ENCODE measurements at places on chromosomes 2 and 18.

DNA sequence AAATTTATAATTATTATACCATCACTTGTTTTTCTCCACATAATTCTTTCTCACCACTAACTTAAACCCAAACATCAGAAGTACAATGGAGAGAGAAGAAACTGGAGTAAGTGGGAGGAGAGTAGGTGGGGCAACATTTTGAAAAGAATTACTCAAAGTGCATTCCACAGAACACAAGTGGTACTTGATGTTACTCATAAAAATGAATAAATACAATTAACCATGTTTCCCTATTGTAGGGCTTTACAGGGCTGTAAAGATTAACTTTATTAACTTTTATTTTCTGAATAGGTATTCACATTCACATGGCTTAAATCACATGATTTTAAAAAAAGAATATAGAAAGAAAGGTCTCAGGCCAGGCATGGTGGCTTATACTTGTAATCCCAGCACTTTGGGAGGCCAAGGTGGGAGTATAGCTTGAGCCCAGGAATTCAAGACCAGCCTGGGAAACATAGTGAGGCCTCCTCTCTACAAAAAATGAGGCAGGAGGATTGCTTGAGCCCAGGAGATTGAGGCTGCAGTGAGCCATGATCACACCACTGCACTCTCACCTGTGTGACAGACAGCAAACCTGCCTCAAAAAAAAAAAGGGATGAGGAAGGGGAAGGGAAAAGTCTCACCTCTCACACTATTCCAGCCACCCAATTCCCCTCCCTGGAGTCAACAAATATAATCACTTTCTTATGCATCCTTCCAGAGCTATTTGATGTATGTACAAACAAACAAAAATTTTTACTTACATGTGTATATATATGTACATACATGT is 47.1 kb downstream of the KCNG3 start:
- no peak for DNase-seq

DNA sequence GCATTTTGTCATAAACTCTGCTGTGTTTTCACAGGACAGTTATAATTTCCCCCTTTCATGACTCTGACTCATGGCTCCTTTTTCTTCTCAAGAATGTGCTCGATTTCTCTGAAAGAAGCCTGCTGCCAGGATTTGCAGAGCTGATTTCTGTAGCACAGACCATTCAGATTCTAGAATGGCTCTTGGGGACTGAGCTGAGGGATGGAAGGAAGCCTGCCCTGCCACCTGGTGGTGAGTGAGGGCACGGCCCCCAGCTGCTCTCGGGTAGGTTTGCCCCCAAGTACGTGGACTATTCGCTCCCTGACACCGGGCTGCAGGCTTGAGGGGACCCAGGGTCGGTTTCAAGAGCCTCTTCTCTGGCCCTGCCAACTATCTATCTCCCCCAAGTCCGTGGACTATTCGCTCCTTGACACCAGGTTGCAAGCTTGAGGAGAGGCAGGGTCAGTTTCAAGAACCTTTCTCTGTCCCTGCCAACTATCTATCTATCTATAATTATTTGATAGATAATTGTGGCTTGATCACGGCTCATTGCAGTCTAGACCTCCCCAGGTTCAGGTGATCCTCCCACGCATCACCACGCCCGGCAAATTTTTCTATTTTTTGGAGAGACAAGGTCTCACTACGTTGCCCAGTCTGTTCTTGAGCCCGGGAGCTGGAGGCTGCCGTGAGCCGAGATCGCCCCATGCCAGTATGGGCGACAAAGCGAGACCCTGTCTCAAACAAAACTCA is 1.4 kb upstream of the SMYD5 start:
- DNase-seq, result peak; percentile 76

DNA sequence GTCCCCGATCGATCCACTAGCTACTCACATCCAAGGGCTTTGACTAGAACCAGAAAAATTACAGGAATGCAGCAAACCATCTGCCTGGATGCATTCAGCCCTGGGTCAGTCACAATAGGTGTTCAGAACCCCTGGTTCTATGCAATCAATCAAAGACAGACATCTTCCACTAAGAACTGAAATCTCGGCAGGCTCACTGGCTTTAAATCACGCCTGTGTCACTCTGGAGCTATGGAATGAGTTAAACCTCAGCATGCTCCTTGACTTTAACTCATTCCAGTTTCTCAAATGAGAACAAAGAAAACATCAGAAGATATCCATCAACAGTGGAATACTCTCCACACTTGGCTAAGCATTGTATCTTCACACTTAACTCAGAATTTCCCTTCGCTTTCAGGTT is 68.1 kb upstream of the SPTBN1 start:
- no peak for DNase-seq

- DNase-seq, result no peak
Observed at GRCh38 chr2:74559912-74560311, 5.4 kb downstream of the DOK1 start.

DNA sequence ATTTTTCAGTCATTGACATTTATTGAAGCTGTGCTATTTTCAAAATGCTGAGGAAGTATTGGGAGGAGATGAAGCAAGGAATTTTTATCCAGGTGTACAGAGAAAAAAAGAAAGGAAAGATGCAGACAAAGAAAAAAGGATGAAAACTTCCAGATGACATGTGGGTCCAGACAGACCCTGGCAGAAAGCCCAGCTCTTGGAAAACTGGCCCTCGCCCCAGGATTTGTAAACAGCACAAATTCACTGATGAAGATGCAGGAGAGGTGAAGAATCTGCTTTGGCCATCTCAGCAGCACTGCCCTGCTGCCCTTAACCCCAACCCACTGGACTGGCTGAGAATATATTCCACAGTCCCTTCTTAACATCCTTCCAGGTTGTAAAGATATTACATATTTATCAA is 12.5 kb downstream of the TACR1 start:
- no peak for DNase-seq

DNA sequence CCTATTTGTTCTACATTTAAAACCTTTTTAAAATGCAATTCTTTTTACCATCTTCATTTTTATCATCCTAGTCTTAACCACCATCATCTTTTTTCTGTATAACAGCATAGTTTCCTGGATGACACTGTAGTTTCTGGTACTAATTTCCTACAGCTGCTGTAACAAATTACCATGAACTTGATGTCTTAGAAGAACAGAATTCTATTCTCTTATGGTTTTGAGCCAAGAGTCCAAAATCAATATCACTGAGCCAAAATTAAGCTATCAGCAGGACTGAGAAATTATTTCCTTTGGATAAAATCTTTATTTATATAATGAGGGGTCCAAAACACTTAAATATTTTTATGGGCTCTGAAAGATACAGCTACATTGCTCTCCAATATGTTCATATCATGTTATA is 539.3 kb downstream of the METTL4 start:
- no peak for DNase-seq

DNA sequence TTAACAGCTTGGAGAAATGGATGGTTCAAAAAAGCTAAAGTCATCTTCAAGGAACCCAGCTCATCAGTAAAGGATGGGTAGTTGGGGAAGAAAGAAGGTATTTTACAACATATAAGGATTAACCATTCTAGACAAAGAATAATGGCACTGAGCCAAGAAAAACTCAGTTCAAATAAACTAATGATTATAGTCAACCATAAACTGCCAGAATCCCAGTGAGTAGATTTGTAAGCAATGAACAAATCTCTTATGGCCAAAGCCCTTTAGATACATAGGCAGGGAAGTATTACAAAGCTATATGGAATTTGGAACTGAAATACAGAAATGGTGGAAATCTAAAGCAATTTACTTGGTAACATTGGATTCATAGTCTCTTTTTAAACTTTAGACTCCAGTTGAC is 92.4 kb upstream of the ZFP36L2 start:
- no peak for DNase-seq

- no peak for DNase-seq
Observed at GRCh38 chr2:27171351-27171848, 22.6 kb downstream of the TCF23 start.

DNA sequence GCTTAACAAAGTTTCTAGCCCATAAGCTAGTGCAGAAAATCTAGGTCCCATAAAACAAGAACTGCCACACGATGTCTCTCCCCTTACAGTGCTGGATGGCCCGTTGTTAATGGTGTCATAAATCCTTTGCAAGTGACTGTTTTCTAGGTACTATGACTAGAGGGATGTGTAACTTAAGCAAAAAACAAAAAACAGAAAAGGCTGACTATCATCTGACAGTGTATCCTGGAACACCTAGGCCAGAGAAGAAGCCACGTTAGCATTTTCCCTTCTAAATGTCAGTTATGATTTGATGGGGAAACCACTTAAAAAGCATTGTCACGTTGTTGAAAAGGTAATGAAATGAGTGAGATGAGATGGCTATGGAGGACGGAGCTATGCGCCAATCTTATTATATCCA is 2.4 kb downstream of the CASP8 start:
- no peak for DNase-seq

DNA sequence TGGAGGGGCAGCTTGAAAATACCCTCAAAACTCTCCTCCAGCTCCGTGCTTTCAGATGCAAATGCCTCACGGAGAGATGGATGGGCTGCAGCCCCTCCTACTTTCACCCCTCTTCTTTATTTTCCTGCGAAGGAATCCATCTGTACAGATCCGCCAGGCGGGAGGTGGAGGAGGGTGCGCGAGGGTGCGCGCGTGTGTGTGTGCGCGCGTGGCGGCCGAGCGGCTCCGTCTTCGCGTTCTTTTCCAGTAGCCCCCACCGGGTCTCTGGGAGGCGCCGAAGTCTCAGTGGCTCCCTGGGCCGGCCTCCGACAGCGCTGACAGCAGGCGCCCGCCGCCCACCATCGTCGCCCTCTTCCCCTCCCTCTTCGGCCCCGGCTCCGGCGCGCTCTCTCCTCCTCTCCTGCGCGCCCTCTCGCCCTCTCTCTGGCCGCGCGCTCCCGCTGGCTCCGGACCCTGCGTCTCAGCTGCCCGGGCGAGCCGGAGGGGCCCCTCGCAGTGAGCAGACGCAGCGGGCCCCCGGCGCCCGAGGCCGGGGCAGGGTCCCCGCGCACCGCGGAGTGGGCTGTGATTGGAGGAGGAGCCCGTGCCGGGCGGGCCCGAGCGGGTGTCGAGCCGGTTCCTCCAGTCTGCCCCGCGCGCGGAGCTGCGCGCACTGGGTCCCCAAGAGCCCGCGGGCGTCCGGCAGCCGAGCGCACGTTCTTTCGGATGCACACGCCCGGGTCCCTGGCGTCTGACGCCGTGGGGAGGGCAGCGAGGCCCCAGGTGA is at the start of gene CDH7:
TSS of gene CDH7 (plus strand) at position 624 of the 766 bp plus-strand sequence. CDS start 11,831 bp downstream, outside the sequence.
- no peak for DNase-seq

GRCh38 chr18:8031496-8031895 is 464.4 kb downstream of the PTPRM start:
- no peak for DNase-seq

- DNase-seq, result no peak
Observed at GRCh38 chr2:217040099-217040498, 180.2 kb upstream of the TNP1 start.

GRCh38 chr2:185899366-185899765 is 160.8 kb downstream of the FSIP2 start:
- no peak for DNase-seq

- DNase-seq, result no peak
Observed at GRCh38 chr2:121897335-121897970, 142.0 kb downstream of the TSN start.

GRCh38 chr2:147806846-147807245 is 38.0 kb upstream of the ACVR2A start:
- no peak for DNase-seq

DNA sequence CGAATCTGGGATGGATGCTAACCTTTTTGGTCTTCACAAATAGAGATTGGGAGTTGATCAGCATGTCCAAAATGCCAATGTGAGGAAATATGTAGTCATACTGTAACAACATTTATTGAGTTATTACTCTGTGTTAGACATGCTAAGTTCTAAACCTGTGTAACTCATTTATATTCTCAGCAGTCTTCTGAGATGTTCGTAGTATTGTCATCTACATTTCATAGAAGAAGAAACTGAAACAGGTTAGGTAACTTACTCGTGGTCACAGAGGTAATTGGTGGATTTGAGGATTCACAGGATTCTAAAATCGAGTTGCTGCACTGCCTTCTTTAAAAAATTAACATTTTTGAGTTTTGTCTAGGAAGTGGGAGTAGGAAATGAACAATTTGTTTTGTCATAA is 162.1 kb downstream of the UBE2E3 start:
- no peak for DNase-seq

DNA sequence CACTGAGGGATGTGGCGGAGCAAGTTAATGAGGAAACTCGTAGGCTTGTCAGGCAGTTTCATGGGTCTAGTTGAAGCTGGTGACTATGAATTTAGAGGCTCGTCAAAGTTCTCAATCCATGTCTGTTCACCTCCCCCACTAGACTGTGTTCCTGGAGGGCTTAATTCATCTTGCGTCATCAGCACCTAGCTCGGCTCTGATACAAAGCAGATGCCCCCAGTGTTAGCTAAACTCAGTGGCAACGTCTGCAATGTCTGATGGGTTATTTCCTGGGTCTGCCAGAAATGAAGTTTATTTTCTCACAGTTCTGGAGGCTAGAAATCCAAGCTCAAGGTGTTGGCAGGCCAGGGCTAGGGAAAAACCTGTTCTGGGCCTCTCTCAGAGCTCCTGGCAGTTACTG is 140.6 kb downstream of the PID1 start:
- DNase-seq, result no peak

- DNase-seq, result no peak
Observed at GRCh38 chr2:102141011-102141943, 1.3 kb upstream of the IL1R1 start.

- DNase-seq, result no peak
Observed at GRCh38 chr18:58541146-58541788, 87.6 kb downstream of the ALPK2 start.

DNA sequence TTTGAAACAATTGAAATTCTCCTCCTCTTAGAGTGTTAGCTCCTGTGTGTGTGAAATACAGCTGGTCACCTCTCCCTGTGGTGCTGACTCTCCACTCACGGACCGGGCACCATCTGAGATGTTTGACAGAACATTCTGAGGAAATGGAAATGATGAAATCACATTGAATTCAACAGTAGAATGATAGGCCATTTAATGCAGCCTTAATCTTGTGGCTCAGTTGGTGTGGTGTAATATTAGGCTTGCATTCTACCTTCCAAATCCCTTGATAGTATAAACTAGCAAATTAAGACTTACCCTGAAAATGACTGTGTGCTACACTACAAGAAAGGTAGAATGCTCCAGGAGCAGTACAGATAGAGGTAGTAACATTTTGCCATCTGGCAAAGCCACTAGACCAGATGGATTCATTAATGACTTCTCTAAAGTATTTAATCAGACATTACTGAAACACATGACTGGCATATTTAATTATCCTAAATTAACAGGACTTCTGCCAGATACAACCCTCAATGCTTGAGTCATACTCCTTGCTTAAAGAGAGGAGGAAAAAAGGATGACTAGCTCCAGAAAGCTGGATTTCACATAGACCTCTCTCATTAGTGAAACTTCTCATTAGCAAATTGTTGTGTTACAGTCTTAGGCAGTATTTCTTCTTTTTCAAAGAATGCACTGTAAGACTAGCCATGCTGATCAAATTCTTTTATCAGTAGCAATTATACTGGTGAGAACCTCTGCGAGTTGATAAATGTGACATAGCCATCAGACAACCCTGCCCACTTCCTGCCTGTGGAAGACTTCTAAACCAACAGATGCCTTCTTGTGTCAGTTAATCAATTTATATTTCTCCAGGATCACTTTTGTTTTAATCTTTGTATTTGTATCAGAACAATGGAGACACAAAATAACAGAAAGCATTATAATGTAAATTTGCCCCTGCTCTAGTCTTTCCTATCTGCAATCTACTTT is 80.6 kb downstream of the EML6 start:
- no peak for DNase-seq

All from GM06990 (cell line).